ENCODE measurements at places on chromosomes 13 and 19. TPM values are rescaled to one million over a fixed set of nuclear protein-coding genes. Genes with fewer than 3 reads are reported as not detected.
A peak's percentile ranks its signal among the peaks of the same experiment; 100 is the strongest.

Gene ZNF567
- 6.1 TPM for total RNA-seq

GRCh38 chr13:19791953-19792537 lies 9.3 kb upstream of the PSPC1 start:
- H3K4me3 ChIP-seq, result no peak overlapping the region
- H3K36me3 ChIP-seq, result no peaks in the 10 kb centered on the region
- H3K4me1 ChIP-seq, result peaks cover 10% of the 10 kb centered on the region

GRCh38 chr13:76656056-76656455 lies 230.1 kb downstream of the KCTD12 start:
- no peaks in the 10 kb centered on the region for H3K27me3 ChIP-seq
- H3K4me1 ChIP-seq, result peaks cover 11% of the 10 kb centered on the region
- no peak for DNase-seq
- H3K27ac ChIP-seq, result peak overlapping the region; percentile 46

GRCh38 chr19:56099638-56100539 lies 21.2 kb downstream of the ZNF787 start:
- no peaks in the 10 kb centered on the region for H3K27me3 ChIP-seq
- no peak overlapping the region for H3K4me3 ChIP-seq
- no peaks in the 10 kb centered on the region for H3K4me1 ChIP-seq
- no peak overlapping the region for H3K27ac ChIP-seq

DNA sequence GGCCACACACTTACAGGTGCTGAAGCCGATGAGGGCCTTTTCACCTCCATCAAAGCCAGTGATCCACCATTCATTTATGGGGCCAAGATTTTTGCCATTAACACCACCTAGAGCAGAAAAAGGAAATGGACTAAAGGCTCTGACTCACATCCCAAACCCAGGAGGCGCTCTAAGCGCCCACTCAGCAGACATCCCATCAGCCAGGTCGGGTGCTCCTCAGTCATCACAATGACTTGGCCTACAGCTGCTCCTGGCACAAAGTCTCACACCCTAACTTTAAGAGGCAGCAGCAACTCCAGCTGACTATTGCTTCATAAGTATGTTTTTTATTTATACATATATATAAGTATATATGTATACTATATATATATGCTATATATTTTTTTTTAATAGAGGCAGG lies 36.1 kb upstream of the EIF3G start:
- H3K27me3 ChIP-seq, result no peaks in the 10 kb centered on the region
- no peak overlapping the region for H3K27ac ChIP-seq
- H3K4me1 ChIP-seq, result no peaks in the 10 kb centered on the region
- H3K36me3 ChIP-seq, result peaks cover 89% of the 10 kb centered on the region

- DNase-seq, result no peak
- no peaks in the 10 kb centered on the region for H3K4me1 ChIP-seq
- no peak overlapping the region for H3K4me3 ChIP-seq
- no peaks in the 10 kb centered on the region for H3K27me3 ChIP-seq
- no peaks in the 10 kb centered on the region for H3K36me3 ChIP-seq
These were observed 306.3 kb downstream of the DNAJC15 start for GRCh38 chr13:43329702-43330101.

DNA sequence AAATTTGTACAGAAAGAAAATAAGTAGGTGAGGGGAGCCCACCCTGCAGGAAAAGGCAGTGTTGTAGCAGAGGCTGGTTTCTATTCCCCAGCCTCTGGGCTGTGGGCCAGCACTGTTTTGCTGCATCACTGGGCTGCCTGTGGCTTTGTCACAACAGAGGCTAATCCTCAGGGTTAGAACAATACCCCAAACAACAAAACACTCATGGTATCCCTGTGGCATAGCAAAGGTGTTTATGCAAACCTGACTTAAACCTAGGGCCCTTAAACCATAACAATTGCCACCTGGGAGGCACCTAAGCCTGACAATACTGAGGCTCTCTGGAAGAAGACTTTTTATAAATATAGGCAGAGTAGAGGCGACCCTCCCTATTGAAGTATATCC lies 314.7 kb downstream of the OLFM4 start:
- H3K27ac ChIP-seq, result no peak overlapping the region
- H3K4me1 ChIP-seq, result no peaks in the 10 kb centered on the region
- no peaks in the 10 kb centered on the region for H3K27me3 ChIP-seq

DNA sequence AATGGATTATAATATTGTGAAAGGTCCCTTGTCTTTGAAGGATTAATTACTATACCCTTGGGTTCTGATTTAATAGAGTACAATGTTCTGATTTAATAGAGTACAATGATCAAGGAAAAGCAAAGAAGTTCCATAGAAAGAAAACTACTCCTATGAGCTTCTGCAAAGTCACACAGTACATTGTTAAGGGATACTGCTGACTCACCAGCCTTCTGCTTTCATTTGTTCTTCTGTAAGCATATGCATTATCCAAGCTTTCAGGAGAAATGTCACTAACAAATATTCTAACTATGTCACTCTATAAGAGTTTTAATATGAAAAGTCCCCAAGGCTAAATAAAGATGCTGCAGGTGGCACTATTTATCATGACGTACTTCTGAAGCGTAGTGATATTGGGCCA lies 396.7 kb downstream of the RFC3 start:
- no peak overlapping the region for H3K4me3 ChIP-seq
- peaks cover 6% of the 10 kb centered on the region for H3K36me3 ChIP-seq
- DNase-seq, result no peak
- H3K27ac ChIP-seq, result no peak overlapping the region
- H3K27me3 ChIP-seq, result no peaks in the 10 kb centered on the region

Gene NLRP12
- total RNA-seq, result not detected

DNA sequence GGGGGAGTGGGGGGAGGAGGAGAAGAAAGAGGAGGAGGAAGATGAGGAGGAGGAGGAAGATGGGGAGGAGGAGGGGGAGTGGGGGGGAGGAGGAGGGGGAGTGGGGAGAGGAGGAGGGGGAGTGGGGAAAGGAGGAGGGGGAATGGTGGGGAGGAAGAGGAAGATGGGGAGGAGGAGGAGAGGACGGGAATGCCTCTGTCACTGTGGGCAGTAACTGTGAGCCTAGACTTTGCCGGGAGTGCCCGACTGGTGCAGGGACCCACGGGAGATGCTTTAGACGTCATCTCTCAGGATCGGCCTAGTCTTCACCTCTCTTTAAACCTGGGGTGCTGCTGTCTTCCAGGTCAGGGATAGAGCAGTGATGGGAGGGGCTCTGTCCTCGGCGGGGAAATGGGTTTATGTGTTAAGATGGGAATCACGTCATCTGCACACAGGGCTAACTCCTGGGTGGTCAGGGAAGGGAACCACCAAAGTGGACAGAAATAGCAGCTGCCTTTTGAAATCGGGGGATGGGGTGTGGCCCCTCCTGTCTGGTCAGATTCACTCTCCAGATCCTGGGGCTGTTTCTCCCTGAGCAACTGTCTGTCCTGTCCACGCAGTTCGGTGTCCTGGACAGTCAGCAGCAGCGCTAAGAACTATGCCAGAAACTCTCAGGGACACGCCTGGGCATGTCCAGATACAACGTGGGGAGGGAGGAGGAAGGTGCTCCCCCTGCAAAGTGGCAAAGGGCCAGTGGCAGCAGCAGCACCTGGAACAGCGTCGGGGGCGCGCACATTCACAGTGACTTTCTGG lies 26.9 kb downstream of the GAS6 start:
- H3K4me1 ChIP-seq, result peaks cover 21% of the 10 kb centered on the region
- H3K27me3 ChIP-seq, result no peaks in the 10 kb centered on the region
- H3K4me3 ChIP-seq, result peak overlapping the region; percentile 75
- H3K36me3 ChIP-seq, result peaks cover 44% of the 10 kb centered on the region

GRCh38 chr19:29031216-29031615 lies 181.7 kb downstream of the UQCRFS1 start:
- DNase-seq, result no peak
- no peak overlapping the region for H3K4me3 ChIP-seq
- H3K4me1 ChIP-seq, result no peaks in the 10 kb centered on the region
- H3K27ac ChIP-seq, result no peak overlapping the region
- no peaks in the 10 kb centered on the region for H3K27me3 ChIP-seq
- H3K36me3 ChIP-seq, result peaks cover 10% of the 10 kb centered on the region

DNA sequence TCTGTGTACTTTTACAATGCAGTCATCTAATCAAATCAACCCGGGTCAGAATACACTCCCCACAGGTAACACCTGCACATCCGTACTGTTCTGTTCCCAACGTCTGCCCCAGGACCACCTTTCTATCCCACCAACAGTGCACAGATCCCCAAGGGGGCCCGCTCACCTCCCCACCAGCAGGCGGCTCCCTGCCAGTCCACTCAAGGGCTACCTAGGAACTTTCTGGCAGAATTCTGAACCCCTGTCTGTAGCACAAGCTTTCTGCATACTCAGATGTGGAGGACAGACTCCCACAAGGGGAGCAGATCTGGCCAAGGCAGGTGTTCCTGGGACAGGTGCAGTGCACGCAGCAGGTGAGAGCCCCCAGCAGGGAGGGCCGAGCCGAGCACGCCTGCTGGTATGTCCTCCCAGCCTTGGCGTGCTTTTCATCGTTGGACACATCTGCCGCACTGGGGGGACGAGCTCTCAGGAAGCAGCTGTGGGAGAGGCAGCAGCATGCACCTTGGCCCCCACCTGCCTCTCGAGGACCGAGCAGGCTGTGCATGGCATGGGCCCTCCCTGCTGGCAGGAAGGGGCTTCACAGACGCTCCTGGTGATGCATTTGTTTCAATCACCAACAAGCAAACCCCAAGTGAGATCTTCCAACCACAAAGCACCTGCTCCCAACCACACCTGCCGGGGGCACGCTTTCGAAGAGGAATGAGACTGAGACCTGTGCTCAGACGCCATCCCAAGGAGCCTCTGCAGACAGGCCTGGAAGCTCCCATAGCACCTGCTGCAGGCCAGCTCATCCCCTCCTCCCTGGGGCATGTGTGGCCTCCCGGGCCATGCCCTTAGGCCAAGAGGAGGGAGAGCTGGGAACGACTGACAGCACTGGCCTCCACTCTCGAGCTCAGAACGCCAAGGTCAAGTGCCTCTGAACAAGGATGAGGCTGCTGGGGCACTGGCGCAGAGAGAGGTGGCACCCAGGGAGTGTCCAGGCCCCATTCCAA lies 35.9 kb downstream of the RAB20 start:
- no peak overlapping the region for H3K4me3 ChIP-seq
- H3K27ac ChIP-seq, result no peak overlapping the region
- no peak for DNase-seq
- peaks cover 14% of the 10 kb centered on the region for H3K4me1 ChIP-seq

DNA sequence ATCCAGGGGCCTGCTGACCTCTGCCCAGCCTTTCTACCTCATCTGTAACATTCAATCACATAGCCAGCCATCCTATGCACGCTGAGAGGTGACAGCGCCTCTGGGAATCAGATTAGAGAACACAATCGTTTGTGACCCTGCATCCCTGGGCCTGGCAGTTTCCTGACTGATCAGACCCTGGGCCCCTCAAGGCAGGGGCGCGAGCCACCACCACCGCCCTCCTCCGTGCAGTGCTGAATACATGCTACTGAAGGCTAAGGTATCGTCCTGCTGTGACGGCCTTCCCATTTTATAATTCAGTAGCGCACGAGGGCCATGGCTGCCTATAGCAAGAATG lies 1.3 kb downstream of the TMTC4 start:
- H3K27me3 ChIP-seq, result no peaks in the 10 kb centered on the region
- H3K27ac ChIP-seq, result peak overlapping the region; percentile 83
- peaks cover 19% of the 10 kb centered on the region for H3K4me1 ChIP-seq
- H3K4me3 ChIP-seq, result peak overlapping the region; percentile 94

- H3K4me1 ChIP-seq, result no peaks in the 10 kb centered on the region
- H3K27ac ChIP-seq, result no peak overlapping the region
- peaks cover 6% of the 10 kb centered on the region for H3K36me3 ChIP-seq
- H3K27me3 ChIP-seq, result no peaks in the 10 kb centered on the region
- H3K4me3 ChIP-seq, result peak overlapping the region; percentile 74
These were observed 814 bp downstream of the S1PR2 start for GRCh38 chr19:10230173-10230860.

Gene PSG2
- not detected for total RNA-seq

DNA sequence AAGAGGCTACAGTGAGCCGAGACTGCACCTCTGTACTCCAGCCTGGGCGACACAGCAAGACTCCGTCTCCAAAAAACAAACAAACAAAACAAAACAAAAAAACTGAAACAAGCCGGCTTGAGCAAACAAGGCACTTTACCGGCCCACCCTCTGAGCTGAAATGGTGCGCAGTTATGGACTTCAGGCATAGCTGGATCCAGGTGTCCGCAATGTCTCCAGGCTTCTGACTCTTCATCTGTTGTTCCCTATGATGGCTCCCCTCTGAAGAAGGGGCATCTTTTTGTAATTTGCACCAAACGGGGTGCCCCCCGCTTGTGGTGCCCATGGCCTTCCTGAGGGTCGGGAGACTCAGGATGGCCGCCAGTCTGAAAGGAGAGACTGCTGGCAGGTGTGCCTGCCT lies 6.2 kb downstream of the C2CD4C start:
- DNase-seq, result no peak
- H3K4me3 ChIP-seq, result no peak overlapping the region
- no peak overlapping the region for H3K27ac ChIP-seq
- H3K4me1 ChIP-seq, result no peaks in the 10 kb centered on the region
- H3K36me3 ChIP-seq, result no peaks in the 10 kb centered on the region

- DNase-seq, result no peak
- no peak overlapping the region for H3K27ac ChIP-seq
- H3K36me3 ChIP-seq, result no peaks in the 10 kb centered on the region
- H3K27me3 ChIP-seq, result peaks cover 16% of the 10 kb centered on the region
- no peaks in the 10 kb centered on the region for H3K4me1 ChIP-seq
These were observed 320.1 kb downstream of the ZNF536 start for GRCh38 chr19:30692181-30692811.

DNA sequence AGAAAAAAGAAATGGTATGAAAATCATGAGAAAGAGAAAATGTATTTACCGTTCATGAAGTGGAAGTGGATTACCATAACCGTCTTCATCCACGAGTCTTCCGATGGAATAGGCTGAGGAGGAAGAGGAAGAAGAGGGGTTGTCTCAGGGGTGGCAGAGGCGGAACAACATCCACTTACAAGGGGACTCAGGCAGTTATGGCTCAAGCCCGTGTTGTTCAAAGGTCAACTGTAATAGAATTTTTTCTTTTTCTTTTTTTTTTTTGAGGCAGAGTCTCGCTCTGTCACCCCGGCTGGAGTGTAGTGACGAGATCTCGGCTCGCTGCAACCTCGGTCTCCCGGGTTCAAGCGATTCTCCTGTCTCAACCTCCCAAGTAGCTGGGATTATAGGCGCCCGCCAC lies 16.9 kb upstream of the ADGRL1 start:
- H3K4me1 ChIP-seq, result peaks cover 10% of the 10 kb centered on the region
- no peak for DNase-seq
- H3K27ac ChIP-seq, result no peak overlapping the region
- no peaks in the 10 kb centered on the region for H3K36me3 ChIP-seq

GRCh38 chr13:38180670-38181069 lies 169.0 kb upstream of the UFM1 start:
- H3K27me3 ChIP-seq, result no peaks in the 10 kb centered on the region
- H3K36me3 ChIP-seq, result peaks cover 6% of the 10 kb centered on the region
- peak overlapping the region; percentile 70 for H3K27ac ChIP-seq
- peaks cover 29% of the 10 kb centered on the region for H3K4me1 ChIP-seq

GRCh38 chr13:24684600-24684998 lies 4.4 kb downstream of the ATP12A start:
- no peak overlapping the region for H3K4me3 ChIP-seq
- no peaks in the 10 kb centered on the region for H3K36me3 ChIP-seq
- no peak overlapping the region for H3K27ac ChIP-seq
- H3K27me3 ChIP-seq, result peaks cover 7% of the 10 kb centered on the region

Gene NLRP11
- total RNA-seq, result not detected

Data from MCF 10A (cell line).